ENCODE measurements at places on chromosomes 4 and X.

DNA sequence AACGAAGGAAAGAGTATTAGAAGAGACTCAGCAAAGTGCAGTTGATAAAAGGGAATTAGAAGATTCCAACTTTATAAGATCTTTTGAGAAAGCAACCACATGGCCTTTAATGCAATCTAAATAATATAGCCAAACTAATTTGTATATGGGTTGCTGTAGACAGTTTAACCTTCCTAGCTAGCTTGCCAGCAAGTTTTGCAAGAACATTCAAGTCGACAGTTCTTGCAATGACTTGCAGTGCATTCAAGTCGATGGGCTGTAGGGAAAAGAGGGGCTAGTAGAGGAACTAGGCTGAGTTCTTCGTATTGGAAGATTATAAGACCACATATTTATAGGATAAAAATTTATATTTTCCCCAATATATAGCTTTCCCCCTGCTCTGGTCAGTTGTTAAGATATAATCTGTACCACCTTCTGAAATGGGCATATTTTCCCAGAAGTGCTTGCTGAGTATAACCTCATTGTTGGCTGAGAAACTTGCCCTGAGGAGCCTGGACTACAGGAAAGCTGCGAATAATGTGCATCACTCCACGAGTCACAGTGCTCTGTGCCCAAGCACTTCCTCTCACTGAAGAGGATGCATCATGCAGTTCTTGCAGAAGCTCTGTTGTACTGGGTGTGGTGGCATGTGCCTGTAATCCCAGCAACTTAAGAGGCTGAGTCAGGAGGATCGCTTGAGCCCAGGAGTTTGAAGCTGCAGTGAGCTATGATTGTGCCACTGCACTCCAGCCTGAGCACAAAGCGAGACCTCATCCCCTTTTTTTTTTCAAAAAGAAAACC lies 56.7 kb downstream of the DOCK11 start:
- peak; percentile 73 for DNase-seq

- no peak for DNase-seq
These were observed 312.0 kb downstream of the CAMK2D start for GRCh38 chr4:113449410-113449974.

DNA sequence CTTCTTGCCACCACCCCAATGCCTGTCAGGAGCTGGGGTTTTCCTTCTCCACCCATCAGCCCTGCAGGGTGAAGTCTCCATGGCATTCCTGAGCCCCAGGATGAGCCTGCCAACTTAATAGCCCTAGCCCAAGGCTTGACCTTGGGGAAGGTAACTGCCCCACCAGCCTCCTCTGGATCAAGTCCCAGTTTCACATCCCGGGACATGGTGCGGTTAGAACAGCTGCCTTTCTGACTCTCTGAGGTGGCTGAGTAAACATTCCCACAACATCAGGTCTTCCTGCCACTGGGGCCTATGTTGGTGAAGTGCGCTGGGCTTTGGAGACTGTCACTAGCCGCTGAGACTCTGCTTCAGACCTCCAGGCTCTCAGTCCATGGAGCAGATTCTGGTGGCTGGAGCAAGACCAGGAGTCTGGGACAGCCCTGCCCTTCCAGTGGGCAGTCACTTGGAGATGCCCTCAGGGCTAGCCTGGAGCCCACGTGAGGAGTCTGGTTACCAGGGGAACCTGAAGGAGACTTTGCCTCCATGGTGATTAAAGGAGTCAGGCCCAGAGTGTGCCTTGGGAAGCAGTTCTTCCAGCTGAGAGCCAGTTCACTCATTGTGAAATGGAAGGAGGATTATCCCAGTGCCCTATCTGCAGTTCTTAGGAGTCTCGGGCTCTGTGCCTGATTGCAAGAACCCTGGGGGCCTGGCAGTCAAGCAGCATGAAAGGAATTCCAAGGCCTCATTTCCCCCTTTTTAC lies 56.8 kb downstream of the SMIM20 start:
- peak; percentile 90 for DNase-seq

DNA sequence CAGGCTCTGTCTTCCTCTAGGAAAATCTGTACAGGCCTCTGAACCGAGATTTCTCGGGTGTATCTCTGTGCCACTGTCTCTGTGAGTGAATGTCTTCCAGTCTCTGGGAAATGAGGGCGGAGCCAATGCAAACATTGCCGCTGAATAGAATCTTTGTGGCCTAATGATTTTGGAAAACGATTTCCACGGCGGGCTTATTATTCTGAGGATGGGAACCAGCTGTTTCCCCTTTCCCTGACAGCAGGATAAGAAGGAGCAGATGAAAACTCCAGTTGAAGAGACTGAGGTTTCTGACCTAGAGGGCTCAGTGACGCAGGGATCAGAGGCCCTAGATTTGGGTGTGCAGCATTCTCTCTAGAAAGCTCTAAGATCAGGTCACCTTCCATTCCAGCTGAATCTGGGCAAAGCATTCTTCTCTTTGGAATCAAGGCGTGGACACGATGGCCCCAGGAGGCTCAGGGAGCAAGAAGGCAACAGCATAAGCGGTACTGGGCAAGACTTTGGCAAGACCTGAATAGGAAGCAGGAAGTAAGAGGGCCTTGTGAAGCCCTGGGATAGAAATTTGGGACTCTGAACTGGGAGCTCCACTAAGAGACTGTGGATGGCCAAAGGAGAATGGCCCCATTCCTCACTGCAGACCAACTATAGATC lies 47.3 kb downstream of the PJA1 start:
- no peak for DNase-seq

- DNase-seq, result no peak
These were observed 34.8 kb upstream of the HTRA3 start for GRCh38 chr4:8234715-8235114.

Measured in M059J (cell line).